ENCODE measurements at places on chromosomes 3 and 15.

- no peak for DNase-seq
Observed at GRCh38 chr3:115502128-115502527, 121.2 kb upstream of the GAP43 start.

GRCh38 chr15:83250781-83251180, 33.7 kb downstream of the BNC1 start:
- no peak for DNase-seq

- DNase-seq, result no peak
Observed at GRCh38 chr3:195855471-195856409, 44.0 kb upstream of the MUC4 start.

GRCh38 chr15:36850864-36851263, 249.5 kb downstream of the MEIS2 start:
- DNase-seq, result no peak

DNA sequence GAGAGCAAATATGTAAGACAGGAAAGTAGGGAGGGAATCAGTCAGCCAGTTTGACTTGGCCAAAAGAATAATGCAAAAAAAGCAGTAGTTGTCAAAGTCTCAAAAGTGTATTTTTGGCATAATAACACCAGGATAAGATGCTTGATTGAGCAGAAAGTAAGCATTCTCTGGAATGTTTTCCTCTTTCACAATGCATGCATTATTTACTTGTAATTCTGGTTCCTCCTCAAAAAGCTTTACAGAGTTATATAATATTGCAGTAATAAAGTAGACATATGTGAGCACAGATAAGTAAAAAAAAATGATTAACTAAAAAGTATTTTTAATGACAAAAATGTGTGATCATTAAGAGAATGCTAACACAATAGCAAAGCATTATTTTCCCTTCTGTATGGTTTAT, 285.9 kb upstream of the BCHE start:
- no peak for DNase-seq

DNA sequence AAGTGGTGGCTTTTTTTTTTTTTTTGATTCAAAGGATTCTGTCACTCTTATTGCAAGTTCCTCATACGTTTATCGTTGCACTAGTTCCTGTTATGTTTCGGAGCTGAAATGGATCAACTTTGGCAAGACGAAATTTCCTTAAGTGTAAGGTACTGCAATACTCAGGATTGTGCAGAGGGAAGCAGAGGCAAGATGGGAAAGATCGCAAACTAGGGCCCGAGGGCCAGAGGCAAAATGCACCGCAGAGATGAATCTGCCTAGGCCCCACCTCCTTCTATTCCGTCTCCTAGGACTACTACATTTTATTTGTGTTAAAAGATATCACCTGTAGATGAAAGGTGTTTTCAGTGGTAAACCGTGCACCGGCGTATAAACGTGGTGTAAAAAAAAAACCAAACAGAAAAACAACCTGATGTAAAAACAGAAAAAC, 331 bp downstream of the RNU6-1 start:
- no peak for DNase-seq

DNA sequence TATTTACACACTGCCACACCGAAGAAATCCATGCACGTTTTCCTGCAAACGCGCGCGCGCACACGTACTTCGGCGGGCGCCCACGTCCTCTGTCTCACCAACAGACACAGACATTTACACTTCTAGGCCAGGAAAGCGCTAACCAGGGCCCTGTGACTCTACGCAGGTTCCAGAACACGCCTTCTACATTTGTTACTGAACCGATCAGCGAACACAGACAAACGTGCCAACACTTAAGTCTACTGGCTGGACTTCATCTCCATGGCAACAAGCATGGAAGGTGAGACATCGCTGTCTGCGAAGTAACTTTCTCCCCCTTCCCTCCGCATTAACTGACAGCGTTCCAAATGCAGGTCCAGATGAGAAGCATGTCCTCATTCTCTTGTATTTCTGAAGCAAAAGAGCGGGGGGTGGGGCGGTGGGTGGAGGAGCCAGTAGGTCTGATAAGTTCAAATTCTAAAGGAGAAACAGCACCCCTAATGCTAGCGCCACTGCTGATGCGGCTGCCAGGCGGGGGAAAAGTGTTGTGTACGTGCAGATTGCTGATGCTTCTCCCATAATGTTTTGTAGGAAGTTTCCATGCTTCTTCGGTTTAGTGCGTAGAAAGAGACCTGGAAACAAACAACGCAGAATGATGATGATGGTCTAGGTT, at the start of gene CTXN2:
Gene CTXN2, plus strand, starts transcription at position 92 of the 652 bp plus-strand sequence. CDS start 9,636 bp downstream, outside the sequence.
- no peak for DNase-seq

DNA sequence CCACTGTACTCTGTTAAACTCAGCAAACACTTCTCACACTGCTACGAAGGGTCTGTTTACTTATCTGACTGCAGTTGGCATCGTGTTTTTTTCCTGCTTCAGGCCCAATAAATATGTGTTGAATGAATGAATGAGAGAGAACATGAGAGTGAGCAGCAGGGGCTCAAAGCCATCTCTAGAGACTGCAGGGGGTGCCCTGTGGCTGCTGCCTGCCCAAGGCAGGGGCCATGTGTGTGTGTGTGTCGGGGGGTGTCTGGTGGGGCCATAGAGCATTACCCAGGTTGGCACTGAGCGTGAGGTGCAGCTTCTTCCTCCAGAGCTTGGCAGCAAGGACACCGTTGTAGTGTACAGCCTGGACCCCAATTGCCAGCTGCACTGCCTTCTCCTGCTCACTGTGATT, 14.8 kb downstream of the EPB42 start:
- no peak for DNase-seq

- DNase-seq, result peak; percentile 46
Observed at GRCh38 chr3:152254041-152254440, 14.7 kb upstream of the MBNL1 start.
